Activated T-helper 1 cell treated with anti-CD3 and anti-CD28 coated beads, Interleukin-2, amount 50 U/mL, for 16 hours (primary cell): ENCODE measurements at places on chromosomes 3 and 15.

GRCh38 chr15:36428102-36428845, 151.2 kb upstream of the CDIN1 start:
- DNase-seq: no peak

- no peak for DNase-seq
Observed at GRCh38 chr3:58176827-58177489, 33.8 kb downstream of the DNASE1L3 start.

- DNase-seq: no peak
Observed at GRCh38 chr15:76730262-76730661, 174.9 kb downstream of the SCAPER start.

- DNase-seq: no peak
Observed at GRCh38 chr3:123357275-123357674, 91.6 kb downstream of the ADCY5 start.

- DNase-seq: no peak
Observed at GRCh38 chr3:190305406-190305805, 16.8 kb downstream of the CLDN1 start.

DNA sequence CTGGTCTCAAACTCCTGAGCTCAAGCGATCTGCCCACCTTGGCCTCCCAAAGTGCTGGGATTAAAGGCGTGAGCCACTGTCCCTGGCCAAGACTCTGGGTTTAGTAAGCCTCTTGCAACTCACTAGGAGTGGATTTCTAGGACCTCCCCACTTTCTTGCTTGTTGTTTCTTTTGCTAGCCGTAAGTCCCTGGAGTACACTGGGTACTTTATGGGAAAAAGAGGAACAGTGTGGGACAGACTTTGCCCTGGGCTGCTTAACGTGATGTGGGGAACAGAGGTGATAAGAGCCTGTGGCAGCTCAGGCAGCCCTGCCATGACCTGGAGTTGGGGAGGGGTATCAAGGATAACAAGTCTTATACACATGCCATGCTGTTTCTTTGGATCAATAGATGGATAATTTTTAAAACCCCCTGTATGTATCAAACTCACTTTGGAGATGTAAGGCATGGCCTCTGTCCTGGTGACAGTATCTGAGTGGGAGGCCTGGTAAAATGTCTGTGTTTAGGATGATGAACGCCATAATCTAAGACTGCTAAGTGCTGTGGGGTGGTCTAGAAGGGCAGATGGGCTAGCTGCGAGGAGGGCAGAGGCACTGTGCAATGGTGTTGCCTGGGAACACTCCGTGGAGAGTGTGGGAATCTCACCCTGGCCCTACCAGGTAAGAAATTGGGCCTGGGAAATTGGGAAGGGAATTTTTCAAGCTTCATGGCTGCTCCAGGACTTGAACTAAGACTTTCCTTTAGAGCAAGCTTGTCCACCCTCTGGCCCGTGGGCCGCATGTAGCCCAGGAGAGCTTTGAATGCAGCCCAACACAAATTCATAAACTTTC, 54.8 kb downstream of the SMAD3 start:
- DNase-seq: no peak

DNA sequence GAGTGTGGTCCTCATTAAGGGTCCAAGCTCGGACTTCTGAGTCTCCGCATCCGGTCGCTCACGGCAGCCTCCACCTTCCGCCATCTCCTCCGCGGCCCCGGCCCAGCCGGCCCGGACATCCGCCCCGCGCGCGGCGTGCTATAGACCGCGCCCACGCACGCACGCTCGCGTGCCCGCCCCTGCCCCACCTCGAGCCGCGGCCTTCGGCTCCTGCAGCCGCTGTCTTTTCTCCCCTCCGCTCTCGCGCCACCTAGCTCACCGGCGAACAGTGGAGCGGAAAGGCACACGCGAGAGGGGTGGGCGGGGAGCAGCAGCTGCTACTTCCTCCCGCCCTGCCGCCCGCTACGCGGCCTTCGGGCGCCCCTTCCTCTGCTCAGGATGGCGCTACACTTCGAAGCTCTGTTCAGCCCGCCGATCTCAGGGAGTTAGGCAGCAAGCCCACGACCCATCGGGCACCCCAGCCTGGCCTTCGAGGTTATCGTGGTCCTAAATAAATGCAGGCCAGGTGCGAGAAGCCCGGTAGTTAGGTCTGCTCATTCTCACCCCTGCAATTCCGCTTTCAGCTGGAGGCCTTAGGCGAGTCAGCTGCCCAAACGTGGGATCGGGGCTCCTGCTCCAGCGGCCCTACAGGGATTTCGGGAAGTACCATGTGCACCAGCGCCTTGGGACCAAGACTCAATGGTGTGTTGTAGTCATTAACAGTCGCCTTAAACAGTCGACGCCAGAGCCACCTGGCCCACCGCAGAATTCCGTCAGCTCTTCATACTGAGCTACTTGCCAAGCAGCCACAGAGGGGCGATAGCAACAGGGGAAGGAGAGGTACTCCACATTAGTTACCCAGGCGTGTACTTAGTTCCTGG, at the start of gene USP4:
TSS of gene USP4 (minus strand) at position 113 of the 860 bp plus-strand sequence. CDS start at position 84, 29 bp downstream.
- DNase-seq: peak; percentile 89

- no peak for DNase-seq
Observed at GRCh38 chr3:14943042-14943441, 4.3 kb upstream of the NR2C2 start.

GRCh38 chr3:16378415-16378814, 113.4 kb downstream of the OXNAD1 start:
- DNase-seq: no peak
